ENCODE measurements at places on chromosomes 6 and 20.

GRCh38 chr20:5041433-5041832, 40.1 kb upstream of the SLC23A2 start:
- DNase-seq = no peak

DNA sequence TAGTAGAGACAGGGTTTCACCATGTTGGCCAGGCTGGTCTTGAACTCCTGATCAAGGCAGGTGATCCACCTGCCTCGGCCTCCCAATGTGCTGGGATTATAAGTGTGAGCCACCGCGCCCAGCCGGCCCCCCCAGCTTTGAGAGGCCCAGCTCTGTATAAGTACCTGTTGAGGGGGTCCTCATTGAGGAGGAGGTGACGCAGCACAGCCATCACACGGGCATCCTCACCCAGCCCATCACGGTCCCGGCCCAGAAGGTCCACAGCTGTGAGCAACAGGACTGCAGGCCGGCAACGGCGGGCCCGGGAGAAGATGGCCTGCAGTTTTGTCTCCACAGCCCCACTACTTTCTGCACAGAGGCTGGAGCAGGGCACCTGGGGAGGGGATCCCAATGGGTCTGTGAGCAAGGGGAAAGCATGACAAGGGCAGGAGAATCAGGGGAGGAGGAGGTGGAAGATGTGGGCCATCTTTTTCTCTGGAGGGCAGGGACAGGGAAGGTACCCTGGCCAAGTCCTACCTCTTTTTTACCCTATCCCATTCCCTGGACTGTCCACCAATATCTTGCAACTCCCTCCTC, 7.7 kb downstream of the GNMT start:
- DNase-seq = no peak

DNA sequence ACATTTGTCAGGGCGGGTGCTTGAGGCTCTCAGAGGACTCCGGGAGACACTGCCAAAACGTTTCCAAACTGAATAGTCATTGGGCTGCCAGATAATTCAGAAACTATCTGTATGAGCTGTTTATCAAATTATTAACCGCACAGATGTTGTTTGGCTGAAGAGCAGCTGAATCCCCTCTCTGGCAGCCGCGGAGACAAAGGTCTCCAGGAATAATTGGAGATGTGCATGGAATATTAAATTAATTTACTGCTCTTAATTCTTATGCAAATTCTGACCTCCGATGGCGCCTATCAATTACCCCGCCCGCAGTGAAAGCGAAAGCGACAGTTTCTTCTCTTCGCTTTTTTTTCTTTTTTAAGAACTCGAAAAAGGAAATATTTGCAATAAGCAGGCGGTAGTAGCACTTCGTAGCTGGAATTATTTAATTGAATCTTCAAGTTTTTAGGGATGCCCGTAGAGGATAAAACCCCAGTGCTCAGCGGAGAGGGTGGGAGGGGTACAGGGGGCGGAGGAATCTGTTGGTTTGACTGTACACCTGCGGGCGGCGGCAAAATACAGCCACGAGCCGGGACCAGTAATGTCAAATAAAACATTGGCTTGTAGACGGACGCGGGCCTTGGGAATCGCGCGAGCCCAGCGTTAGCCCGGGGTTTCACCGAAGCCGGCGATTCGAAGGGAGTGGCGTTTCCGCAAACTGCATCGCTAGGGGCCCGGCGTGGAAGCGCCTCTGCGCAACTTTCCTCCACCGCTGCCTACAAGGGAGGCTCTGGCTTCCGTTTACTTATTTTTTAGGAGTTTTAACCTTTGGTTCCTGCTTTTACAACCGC, 6.2 kb downstream of the LINC00237 start:
- DNase-seq = no peak

GRCh38 chr20:37901654-37902503, 1.0 kb upstream of the VSTM2L start:
- DNase-seq = peak; percentile 85

GRCh38 chr20:62052336-62052841, 13.3 kb downstream of the TAF4 start:
- DNase-seq = no peak

DNA sequence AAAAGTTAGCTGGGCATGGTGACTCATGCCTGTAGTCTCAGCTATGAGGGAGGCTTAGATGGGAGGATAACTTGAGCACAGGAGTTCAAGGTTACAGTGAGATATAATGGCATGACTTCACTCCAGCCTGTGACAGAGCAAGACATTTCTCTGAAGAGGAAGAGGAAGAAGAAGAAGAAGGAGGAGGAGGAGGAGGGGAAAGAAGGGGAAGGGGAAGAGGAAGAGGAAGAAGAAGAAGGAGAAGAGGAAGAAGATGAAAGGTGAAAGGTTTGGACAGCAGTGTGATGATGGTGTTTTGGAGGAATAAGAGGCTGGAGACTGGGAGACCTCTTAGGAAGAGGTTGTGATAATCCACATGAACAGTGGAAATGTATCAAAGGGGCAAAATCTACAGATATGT, 410.7 kb upstream of the JAG1 start:
- no peak for DNase-seq

GRCh38 chr20:63536241-63536977, 767 bp downstream of the PTK6 start:
- DNase-seq = no peak

DNA sequence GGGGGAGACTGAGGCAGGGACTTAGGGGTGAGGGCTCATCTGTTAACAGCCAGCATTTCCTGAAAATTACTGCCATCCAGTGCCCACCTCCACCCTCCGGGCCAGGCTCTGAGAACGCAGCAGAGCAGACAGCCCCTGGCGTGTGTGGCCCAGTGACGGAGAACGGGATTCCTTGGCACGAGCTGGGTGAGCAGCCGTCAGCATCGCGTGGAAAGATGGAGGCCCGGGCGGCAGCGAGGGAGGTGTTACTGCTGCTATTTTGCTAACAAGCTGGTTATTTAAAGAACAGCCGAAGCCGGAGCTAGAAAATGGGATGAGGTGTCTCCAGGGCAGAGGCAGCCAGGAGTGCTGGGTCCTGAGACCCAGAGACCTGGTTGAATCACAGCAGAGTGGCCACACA, 62.7 kb downstream of the DLGAP4 start:
- no peak for DNase-seq

- no peak for DNase-seq
Observed at GRCh38 chr6:4084444-4085331, 5.8 kb upstream of the FAM217A start.

GRCh38 chr6:48839206-48839605, 623.8 kb downstream of the MMUT start:
- DNase-seq = no peak

GRCh38 chr6:33848484-33848883, 44.7 kb upstream of the MLN start:
- no peak for DNase-seq

- DNase-seq = peak; percentile 68
Observed at GRCh38 chr6:46113370-46113769, 16.4 kb upstream of the ENPP4 start.

- DNase-seq = no peak
Observed at GRCh38 chr6:727856-728255, 34.9 kb upstream of the EXOC2 start.

- no peak for DNase-seq
Observed at GRCh38 chr6:16793828-16794412, 32.7 kb upstream of the ATXN1 start.

- DNase-seq = no peak
Observed at GRCh38 chr20:1500496-1500895, 9.3 kb upstream of the SIRPB2 start.

DNA sequence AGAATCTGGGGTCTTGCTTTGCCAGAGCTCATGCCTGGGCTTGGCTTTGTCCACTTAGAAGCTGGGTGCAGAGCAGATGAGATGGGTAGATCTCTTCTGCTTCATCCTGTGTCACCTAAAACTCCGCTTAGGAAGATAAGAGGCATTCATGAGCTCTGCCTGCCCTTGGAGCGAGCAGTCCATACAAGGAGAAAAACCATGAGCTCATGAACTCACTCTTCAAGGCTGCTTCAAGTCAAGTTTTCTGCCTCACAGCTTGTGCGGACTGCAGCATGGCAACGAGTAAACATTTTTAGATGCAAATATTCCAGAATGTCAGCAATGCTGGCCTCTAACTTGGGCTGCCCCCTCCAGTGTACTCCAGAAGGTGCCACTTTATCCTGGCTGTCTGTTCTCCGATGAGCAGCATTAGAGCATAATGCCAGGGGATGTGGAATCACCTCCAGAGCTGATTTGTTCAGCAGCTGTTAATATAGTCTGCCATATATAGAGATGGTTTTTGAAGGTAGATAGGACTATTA, 10.7 kb upstream of the UQCC2 start:
- DNase-seq = no peak

DNA sequence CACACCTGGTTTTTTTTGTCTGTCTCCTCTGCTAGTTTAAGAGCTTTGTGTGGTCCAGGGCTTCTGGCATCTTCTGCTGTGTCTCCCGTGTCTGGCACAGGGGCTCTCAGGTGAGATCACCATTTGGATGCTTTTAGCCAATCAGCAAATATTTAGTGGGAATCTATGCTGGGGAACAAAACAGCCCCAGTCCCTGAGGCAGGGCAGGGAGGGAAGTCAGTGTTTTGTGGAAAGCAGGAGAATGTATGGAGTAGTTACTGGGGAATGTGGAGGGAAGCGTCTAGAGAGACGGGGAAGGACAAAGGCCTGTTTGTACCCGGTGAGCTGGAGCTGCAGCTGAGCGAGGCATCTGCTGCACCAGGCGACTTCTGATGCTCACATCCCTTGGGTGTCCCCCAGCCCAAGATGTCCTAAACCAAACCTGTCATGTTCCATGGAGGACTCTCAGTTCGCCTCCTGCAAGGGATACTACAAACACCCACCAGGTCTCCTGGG, 49.3 kb upstream of the NNAT start:
- no peak for DNase-seq

DNA sequence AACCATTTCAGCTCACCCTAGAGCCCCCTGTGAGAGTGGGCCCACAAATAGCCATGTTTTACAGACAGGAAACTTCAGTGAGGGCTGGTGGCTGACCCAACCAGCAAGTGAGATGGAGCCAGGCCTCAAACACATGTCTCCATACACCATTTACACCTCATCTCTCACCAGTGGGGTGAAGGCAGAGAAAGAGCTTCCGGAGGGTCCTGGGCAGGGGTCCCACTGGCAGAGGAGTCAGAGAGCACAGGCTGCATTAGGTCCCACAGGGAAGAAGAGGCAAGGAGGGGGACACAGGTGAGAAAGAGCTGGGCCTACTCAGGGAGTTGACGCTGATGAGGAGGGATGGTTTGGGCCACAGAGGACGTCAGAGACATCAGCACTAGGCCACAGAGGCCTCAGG, 172.6 kb downstream of the VEGFA start:
- DNase-seq = no peak

DNA sequence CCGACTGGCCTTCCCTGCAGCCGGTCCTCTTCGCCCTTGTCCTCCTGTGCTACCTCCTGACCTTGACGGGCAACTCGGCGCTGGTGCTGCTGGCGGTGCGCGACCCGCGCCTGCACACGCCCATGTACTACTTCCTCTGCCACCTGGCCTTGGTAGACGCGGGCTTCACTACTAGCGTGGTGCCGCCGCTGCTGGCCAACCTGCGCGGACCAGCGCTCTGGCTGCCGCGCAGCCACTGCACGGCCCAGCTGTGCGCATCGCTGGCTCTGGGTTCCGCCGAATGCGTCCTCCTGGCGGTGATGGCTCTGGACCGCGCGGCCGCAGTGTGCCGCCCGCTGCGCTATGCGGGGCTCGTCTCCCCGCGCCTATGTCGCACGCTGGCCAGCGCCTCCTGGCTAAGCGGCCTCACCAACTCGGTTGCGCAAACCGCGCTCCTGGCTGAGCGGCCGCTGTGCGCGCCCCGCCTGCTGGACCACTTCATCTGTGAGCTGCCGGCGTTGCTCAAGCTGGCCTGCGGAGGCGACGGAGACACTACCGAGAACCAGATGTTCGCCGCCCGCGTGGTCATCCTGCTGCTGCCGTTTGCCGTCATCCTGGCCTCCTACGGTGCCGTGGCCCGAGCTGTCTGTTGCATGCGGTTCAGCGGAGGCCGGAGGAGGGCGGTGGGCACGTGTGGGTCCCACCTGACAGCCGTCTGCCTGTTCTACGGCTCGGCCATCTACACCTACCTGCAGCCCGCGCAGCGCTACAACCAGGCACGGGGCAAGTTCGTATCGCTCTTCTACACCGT, 6.1 kb downstream of the UBD start:
- peak; percentile 76 for DNase-seq

- no peak for DNase-seq
Observed at GRCh38 chr6:114344971-114345275, 2.1 kb upstream of the HS3ST5 start.
